ENCODE measurements at places on chromosomes 3 and 15.

GRCh38 chr3:163315786-163316185 is 1762.5 kb downstream of the SI start:
- DNase-seq, result no peak

DNA sequence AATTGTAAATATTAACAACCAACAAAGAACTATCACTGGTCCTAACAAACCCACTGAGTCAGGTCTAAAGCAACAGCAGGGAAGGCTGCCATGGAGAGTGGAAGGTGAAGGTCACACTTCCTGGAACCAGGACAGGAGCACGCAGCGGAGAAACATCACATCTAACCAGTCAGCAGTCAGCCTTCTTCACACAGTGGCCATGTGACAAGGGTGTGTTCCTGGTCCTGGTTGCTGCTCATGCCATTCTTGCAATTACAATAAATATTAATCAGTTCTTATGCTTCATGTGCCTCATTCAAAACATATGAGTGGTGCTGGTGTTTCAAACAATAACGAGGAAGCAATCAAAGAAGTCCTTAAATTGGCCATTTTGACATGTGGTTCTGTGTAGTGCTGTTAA is 162.8 kb downstream of the ARRDC4 start:
- DNase-seq, result no peak

- no peak for DNase-seq
These were observed 22.8 kb downstream of the STOML1 start for GRCh38 chr15:73969151-73969759.

- DNase-seq, result no peak
These were observed 171.8 kb upstream of the ROPN1 start for GRCh38 chr3:124163689-124164088.

GRCh38 chr3:132870541-132870940 is 148.3 kb upstream of the NPHP3 start:
- no peak for DNase-seq

DNA sequence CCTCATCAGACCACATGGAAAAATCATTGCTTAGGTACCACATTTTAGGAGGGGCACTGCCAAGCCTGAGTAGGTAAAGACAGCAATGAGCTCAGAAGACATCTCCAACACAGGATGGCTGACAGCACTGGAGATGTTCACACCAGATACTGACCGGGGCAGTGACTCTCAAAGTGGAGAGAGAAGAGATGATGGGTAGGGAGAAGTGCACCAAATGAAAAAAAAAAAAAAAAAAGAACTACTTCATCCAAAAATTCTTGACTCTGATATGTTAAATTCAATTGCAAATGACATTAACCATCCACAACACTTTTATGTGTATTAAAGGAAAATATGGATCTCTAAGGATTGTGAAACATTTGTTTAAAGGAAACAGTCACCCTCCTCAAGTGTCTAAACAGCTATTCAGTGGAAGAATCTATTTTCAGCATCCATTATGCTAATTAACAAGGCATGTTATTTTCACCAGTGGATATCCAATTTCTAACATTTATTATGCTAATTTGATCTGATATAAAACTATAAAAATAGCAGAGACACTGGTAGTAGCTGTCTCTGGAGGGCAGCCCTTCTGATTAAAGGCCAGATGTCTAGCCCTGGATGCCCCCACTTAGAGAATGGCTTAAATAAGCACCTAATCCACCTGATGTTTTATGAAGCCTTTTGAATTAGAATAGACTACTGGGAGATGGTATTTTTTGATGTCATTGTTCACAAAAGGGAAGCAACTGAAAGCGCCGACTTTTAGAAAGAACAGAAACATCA is 48.2 kb upstream of the VGLL4 start:
- no peak for DNase-seq

DNA sequence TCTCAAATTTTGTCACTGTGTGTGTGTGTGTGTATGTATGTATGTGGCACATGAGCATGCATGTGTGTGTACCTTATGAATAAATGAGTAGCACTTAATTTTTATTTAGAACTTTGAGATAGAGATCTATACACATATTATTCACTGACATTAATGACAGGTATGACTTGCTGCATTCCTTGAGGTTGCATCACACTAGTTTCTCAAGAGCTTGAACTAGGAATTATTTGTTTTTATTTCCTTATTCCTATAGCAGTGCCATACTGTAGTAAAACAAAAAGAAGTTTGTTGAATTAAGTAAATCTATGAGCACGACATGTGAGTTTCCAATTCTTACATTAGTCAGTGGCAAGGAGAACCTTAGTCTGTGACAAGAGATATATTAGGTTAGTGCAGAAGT is 943.9 kb downstream of the ROBO1 start:
- no peak for DNase-seq

GRCh38 chr15:71280206-71280605 is 164.9 kb downstream of the THSD4 start:
- DNase-seq, result no peak

DNA sequence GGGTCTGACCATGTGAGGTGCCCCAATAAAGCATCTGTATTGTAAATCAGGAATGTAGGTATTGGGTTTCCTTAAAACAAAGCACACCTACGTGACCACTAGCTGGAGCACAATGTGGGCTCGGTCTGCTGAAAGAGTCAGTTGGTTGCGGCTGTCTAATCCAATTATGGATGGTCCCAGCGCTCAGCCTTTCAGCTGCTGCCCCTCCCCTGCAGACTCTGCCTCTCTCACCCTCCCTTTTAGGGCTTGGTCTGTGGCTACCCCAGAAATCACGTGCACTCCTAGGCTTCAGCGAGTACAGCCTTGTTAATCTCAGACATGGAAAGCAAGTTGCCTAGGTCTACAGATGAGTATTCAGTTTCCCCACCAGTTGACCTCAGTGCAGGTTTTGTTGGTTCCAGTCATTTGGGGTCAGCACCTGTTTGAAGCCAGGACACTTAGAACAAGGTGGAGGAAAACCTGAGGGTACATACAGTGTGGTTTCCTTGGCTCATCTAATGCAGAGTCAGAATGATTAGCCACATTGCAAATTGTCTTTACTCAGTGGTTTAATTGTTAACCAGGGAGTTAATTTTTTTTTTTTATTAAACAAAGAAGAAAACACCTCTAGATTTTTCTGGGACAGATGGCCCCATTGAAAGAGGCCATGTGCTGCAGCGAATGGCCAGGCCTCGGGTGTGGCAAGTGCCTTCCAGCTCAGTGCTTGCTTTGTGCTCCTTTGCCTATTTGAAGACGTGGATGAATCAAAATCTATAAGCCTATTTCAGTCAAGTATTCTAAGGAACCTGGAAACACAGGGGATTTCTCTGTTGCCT is 137.7 kb downstream of the IGF1R start:
- no peak for DNase-seq

DNA sequence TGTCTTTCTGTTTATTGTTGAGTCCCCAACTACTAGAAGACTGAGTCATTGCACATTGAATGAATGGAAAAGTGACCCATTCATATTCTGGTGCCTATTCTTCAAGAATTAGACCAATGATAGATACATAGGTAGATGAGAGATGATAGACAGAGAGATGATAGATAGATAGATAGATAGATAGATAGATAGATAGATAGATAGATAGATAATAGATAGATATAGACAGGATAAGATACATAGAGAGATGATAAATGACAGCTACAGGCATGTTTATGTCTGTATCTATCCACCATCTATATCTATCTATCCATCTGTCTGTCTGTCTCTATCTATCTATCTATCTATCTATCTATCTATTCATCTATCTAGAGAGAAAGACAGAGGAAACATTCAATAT is 170.3 kb upstream of the ARRDC4 start:
- DNase-seq, result no peak

DNA sequence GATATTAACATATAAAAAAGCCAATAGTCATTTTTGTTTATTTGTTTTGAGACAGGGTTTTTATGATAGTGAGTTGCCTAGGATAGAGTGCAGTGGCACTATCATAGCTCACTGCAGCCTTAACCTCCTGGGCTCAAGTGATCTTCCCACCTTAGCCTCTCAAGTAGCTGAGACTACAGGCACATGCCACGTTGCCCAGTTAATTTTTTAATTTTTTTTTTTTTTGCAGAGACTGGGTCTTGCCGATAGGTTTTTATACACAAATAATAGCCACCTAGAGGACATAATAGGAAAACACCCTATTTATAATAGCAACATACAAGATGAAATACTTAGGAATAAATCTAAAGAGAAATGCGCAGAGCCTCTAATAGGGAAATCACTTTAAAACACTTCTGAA is 13.3 kb downstream of the EIF3J start:
- no peak for DNase-seq

DNA sequence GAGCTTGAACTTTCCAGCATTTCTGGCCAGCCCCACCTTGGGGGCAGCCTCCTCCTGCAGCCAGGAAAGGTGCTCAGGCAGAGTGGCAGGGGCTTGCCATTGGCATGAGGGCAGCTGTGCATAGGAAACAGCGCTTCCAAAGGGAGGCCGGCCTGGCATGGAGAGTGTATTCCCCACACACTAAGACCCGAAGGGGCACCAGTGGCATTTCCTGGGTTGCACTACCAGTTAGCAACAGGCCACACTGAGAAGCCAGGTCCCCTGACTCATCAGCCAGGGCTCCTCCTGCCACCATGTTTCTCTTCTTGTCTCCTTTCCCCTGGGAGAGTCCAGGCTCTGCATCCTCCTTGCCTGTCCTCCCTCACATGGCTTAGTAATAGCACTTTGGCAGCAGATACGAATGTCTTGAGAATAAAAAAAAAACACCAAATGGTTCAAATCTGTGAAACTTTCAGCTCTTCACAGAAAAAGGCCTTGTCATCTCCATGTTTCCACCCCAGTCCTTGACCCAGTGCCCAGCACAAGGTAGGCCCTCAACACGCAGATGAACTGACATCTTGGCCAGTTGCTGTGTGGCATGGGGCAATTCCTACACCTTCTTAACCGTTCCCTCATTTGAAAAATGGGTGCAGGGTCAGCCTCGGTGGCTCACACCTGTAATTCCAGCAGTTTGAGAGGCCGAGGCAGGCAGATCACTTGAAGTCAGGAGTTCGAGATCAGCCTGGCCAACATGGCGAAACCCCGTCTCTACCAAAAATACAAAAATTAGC is 180.4 kb downstream of the SMAD6 start:
- DNase-seq, result no peak

GRCh38 chr3:99878005-99878404 is 60.3 kb downstream of the CMSS1 start:
- no peak for DNase-seq

DNA sequence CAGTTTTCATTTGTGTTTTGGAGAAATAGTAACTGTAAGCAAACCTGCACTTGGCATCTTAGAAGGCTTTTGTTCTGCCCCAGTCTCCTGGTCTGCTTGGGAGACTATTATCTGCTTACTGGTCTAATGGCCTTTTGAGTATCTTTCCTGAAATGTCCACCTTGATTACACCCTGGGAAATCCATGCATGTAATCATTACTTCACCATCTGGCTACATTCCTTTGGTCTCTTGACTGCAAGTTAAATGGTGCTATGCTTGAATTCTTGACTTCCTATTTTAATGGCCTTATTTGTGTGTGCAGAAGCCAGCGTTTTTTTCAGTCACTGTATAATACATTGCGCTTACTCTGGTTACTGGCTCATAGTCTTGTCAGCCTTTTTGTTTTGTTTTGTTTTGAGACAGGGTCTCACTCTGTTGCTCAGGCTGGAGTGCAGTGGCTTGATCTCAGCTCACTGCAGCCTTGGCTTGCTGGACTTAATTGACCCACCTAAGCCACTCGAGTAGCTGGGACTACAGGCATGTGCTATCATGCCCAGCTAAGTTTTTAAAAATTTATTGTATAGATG is 30.0 kb downstream of the CHD2 start:
- DNase-seq, result no peak

GRCh38 chr15:91199511-91199910 is 99.5 kb downstream of the SV2B start:
- DNase-seq, result no peak

DNA sequence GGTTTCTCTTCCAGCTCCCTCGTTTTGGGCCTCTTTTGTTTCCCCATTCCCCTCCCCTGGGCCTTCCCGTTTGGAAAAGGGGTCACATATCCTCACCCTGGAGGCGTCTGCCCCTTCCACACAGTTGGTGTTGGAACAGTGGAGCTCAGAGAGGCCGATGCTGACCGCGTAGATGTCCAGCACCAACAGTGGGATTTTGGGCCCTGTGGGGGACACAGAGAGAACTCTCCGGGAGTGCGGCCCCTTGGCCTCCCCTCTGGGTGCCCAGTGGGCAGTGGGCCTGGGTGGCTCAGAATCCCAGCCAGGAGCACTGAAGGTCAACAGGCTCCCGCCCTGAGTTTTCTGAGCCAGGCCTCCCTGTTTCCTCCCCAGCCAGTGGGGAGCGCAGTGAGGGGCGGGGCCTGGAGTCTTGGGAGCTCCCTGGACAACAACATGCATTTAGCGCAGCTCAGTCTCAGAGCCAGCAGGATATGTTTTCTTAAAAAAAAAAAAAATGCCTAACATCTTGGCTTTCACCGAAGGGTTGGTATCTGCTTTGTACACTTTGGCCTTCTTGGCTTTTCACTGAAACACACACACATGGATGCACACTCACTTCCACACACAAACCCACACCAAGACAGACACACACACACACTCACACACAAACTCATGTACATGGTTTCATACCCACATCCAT is 670 bp upstream of the ISLR start:
- no peak for DNase-seq

- DNase-seq, result no peak
These were observed 21.4 kb upstream of the POC1A start for GRCh38 chr3:52175416-52176179.

GRCh38 chr15:67242708-67243111 is 11.8 kb downstream of the AAGAB start:
- no peak for DNase-seq

DNA sequence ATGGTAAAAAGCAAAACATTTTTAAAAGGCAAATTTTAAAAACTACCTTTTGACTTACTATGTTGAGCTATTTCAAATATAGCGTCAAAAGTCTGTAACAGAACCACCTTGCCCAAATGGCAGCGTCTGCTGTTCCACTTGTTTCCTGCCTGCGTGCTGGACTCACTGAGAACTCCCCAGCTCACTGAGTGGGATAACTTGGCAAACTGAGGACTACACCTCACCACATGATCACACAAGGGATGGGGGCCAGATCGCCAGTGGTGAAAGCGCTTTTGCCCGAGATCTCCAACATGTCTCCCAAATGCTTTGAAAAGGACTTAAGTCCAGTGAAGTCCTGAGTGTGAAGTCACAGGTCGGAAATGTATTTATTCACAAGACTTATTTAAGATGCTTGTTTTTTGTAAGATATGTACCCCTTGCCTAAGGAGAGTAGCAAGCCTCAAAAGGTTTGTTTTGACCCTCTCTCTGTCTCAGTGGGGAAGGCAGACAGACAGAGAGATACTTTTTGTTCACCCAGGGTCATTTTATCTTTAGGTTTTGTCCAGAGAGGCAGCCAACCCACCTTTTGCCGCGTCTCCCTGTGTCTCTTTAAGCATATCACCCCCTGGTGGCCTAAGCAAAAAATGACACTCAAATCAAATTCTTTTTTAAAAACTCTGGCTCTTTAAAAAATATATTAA is 192.6 kb downstream of the PDZRN3 start:
- DNase-seq, result no peak

DNA sequence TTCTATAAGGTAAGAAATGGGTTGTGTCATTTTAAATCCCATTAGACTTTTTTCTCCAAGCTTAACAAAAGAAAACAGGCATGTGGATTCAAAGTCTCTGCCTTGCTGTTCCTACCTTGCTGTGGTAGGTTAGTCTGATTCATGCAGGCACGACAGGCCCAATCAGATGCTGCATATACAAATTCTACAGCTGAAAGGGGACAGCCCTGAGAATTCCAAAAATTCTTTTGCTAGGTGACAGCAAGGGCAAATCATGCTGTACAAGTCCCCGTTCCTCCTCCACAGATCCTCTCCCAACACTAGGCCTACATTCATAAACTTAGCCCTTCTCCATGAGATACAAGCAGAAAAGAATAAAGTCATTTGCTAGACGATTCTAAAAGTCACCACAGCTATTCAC is 161.2 kb upstream of the THBS1 start:
- no peak for DNase-seq

GRCh38 chr3:150254309-150254708 is 153.8 kb upstream of the TSC22D2 start:
- no peak for DNase-seq
